ENCODE measurements at places on chromosomes 6 and 20. TPM values are rescaled to one million over a fixed set of nuclear protein-coding genes. Genes with fewer than 3 reads are reported as not detected.

DNA sequence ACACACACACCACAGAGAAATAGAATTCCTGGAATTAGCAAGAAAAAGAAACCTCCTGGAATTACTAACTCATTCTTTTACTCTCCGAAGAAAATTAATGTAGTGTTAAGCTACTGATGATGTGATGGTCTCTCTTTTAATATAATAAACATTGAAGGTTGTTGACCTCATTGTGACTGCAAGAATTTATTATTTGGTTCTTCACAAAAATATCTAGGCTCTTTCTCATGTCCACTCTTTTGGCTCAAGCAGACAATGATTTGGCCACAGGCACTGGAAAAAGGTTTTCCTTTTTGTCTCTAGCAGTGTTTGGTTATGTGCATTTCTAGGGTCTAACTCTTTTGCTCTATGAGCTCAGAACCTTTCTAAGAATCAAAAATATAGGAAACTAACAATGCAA, 811.9 kb downstream of the TENT5A start:
- no peak for DNase-seq

- no peak for DNase-seq
Measured at GRCh38 chr6:69673298-69673697, 123.5 kb downstream of the LMBRD1 start.

The TRIM26 gene
- 65.1 TPM for total RNA-seq

The FBXO5 gene
- total RNA-seq = 42.7 TPM

DNA sequence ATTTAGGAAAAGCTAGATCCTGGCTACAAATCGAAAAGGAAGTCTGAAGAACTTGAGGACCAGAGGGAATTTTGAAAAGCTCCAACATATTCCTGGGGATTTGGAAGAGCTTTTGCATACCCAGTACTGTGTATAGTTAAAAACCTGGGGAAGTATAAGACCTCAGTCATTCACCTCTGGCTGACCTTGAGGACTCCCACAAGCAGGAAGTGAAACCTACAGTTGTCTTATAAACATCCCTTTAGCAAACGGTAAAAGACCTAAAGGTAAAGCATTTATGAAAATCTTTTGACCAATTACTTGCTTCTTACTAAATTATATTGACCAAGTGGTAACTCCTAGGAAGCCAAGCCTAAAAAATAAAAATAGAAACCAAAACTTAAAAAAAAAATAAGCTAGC, 175.0 kb downstream of the HAO1 start:
- DNase-seq = no peak

DNA sequence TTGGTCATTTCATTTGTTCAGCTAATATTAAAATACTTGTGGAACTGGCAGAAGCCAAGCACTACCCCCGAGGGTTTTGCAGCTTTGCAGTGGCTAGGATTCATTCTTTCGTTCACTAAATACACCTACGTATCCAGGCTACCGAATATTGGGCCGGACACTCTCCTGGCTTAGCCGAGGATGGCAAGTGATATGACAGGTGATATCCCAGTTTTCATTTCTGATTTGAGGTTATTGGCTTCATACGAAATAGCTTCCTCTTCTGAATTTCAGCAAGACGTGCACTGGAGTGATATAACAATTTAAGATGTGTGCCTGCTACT, 536 bp upstream of the MTFR2 start:
- no peak for DNase-seq

GRCh38 chr6:431986-432385, 40.4 kb downstream of the IRF4 start:
- peak; percentile 91 for DNase-seq

The GPR6 gene
- not detected for total RNA-seq

DNA sequence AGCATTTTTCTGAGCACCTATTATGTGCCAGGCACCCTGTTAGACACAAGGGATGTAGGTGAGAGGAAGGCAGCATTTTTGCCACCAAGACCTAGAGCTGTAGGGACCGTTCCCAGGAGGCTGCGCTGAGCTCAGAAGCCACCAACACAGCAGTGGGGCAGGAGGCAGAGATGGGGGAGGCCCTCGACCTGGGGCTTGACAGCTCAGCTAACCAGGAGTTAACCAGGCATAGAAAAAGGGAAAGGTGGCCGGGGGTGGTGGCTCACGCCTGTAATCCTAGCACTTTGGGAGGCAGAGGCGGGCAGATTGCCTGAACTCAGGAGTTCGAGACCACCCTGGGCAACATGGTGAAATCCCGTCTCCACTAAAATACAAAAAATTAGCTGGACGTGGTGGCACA, 29.5 kb downstream of the KIF25 start:
- DNase-seq = no peak
